Ammon's horn (tissue), 1 donor: ENCODE measurements at places on chromosomes 3 and 15.

- DNase-seq, result no peak
Measured at GRCh38 chr3:77041811-77042210, 1.9 kb downstream of the ROBO2 start.

DNA sequence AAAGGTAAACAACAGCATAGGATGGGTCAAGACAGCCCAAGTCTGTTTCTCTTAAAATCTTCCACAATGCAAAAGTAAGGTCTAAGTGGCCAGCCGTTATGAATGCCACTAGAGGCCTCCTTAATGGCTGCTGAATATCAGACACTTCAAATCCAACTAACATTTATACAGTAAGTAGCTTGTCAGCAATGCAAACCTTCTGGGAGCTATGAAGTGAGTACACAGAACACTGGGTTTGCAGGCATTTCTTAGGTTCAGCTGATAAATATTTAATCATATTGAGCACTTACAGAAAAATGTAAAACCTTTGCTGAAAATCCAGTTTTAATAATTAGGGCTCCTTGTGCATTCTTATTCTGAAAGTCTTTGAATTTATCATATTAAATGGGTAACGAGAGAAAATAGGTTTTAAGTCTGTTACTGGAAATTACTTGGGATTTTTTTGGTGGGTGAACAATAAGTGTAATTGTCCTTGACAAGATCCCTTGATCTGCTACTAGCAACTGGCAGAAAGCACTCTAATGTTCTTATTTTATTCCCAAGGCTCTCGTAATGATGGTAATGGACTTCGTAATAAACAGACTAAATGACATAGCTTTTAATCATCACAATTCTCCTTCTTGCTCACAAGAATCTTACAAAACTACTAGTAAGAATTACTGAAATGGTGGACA, 141.7 kb upstream of the GPR149 start:
- DNase-seq, result no peak

GRCh38 chr3:41716471-41716870, 245.4 kb downstream of the ULK4 start:
- no peak for DNase-seq

GRCh38 chr15:99412082-99412481, 153.7 kb upstream of the MEF2A start:
- DNase-seq, result no peak

DNA sequence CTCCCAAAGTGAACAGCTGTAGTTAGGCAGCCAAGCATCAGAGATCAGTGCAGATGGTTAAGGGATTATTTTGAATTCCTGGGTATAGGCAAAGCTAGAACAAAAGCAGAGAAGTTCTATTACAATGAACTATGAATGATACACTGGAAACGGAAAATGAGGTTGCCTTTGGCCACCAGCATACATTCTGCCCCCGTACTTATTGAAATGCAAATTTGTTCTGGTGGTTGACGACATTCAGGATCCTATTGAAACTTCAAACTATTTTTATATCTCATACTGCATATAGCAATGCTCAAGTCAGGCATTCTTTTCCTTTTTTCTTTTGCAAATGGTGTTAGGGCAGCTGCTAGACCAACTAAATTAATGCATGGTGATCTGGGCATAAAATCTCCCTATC, 61.7 kb downstream of the SLC12A1 start:
- DNase-seq, result no peak

- no peak for DNase-seq
Measured at GRCh38 chr3:183500981-183501704, 54.4 kb downstream of the KLHL6 start.

- no peak for DNase-seq
Measured at GRCh38 chr3:100020876-100021644, 93.2 kb downstream of the FILIP1L start.

DNA sequence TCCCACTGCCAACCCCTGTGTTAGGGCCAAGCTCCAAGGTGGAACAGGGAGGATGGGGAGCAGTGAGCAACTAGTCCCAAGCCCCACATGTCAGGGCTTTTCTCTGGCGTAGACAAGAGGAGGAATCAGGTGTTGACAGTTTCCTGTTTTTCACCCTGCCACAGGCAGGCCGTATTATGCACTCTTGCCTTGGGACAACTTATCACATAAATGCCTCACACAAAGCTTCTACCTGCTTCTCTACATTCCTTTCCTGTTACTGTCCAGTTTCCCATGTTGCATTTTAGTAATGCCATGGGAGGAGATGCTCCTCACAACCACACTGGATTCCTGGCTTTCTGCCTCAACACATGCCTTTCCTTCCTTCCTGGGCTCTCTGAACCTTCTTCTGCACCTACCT, 381.2 kb upstream of the ATP11B start:
- no peak for DNase-seq

DNA sequence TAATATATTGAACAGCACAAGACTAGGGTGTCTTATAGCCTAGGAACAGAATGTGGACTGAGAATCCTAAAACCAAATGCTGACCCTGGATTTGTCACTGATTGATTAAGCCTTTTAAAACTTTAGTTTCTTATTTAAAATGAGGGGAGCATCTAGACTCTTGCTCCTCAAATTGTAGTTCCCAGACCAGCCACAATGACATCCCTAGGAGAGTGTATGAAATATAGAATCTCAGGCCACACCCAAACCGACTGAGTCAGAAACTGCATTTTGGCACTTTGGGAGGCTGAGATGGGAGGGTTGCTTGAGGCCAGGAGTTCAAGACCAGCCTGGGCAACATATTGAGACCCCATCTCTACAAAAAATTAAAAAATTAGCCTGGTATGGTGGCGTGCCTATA, 287.8 kb upstream of the UMPS start:
- DNase-seq, result no peak

GRCh38 chr15:57422113-57422754, 45.9 kb downstream of the CGNL1 start:
- no peak for DNase-seq

- DNase-seq, result no peak
Measured at GRCh38 chr15:60278879-60279278, 118.9 kb downstream of the ANXA2 start.

DNA sequence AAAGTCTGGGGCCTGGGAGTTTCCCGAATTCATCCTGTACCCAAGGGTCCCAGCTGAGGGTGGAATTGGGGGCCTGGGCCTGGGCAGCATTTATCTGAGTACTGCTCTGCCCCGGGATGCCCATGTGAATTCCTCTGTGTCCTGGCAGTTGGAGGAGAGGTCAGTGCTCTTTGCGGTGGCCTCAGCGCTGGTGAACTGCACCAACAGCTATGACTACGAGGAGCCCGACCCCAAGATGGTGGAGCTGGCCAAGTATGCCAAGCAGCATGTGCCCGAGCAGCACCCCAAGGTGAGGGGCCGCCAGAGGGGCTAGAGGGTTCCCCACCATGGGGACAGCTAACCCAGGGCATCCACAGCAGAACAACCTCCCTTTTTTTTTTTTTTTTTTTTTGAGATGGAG, 6.2 kb upstream of the RCCD1 start:
- DNase-seq, result no peak

DNA sequence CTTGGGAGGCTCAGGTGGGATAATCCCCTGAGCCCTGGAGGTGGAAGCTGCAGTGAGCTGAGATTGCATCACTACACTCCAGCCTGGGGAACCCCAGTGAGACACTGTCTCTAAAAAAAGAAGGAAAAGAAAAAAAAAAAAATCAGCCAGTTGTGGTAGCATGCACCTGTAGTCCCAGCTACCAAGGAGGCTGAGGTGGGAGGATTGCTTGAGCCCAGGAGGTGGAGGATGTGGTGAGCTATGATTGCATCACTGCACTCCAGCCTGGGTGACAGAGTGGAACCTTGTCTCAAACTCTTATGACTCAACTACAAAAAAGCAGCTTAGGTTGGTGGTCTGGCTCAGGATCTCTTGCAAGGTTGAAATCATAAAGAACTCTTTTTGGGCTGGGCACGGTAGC, 19.3 kb upstream of the GPX1 start:
- no peak for DNase-seq

DNA sequence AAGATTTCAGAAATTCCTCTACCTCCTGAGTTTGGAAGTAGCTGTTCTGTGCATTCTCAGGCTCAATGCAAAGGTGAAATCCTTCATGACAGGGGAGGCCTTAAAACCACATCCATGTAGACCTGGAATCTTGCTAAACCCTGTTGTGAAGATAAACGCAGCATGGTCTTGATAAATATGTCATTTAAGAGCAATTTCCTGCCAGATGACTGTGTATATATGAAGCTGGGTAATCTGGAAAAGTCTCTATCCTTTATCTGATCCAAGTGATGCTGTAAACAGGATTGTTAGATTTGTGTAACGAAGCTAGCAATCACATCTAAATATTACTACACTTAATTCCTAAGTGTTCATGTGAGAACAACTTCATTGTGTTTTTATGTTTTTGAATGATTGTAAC, 9.1 kb downstream of the MCTP2 start:
- no peak for DNase-seq

DNA sequence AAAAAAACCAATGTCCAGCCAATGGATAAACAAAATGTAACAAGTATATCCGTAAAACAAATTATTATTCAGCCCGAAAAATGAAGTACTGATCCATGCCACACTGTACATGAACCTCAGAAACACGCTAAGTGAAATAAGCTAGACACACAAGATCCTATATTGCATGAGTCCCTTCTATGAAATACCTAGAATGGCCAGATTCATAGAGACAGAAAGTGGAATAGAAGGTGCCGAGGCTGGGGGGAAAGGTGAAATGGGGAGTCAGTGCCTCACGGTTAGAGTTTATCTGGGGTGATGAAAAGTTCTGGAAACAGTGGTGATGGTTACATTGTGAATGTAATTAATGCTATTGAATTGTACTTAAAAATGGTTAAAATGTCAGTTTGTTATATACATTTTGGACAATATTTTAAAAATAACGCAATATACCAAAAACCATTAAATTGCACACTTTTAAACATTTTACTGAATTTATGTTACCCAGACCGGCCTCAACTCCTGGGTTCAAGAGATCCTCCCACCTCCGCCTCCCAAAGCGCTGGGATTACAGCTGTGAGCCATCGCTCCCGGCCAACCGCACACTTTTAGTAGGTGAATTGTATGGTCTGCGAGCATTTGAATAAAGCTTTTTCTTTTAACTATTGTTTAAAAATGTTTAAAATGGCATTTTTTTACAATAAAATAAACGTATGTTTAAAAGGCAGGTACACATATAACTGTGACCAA, 2.1 kb downstream of the RNF168 start:
- DNase-seq, result no peak

GRCh38 chr3:156300371-156300770, 180.0 kb downstream of the KCNAB1 start:
- no peak for DNase-seq

DNA sequence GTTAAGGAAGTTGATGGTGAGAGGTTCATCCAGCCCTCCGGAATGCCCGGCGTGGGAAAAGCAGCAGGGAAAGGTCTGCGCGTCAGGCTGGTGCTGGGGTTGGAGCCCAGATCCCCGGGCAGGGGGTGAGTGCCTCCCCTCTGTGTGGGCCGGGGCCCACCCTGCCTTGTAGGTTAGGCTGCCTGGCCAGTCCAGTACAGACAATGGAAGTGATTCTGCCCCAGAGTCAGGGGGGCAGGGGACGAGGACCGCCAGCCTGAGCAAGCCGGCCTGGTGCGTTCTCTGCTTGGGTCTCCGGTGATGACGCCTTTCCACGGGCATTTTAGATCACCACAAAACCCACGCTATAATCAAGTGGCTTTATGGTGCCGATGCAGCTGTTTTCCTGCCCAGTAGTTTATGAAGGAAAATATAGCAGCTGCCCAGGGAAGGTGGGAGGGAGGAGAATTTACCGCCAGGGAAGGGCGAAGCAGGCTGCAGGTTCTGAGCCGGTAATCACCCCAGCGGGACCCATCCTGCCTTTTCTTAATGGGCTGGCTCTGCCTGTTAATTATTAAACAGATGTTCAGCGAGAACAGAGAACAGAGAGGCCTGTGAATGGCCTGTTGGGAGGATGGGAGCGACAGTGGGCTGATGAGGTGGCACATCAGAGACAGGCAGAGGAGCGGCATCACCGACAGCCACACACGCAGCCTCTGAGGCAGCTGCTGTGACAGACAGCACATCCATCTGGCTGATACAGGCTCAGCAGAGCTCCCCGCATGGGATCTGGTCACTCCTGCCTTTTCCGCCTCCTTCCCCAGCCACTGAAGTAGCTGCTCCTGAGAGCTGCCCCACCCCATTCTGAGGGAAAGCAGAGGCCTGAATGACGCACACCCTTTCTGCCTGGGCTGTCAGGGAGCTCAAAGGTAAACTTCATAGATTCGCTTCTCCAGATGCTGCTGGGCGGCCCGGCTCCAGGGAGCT, 35.2 kb downstream of the BDH1 start:
- DNase-seq, result peak; percentile 78

DNA sequence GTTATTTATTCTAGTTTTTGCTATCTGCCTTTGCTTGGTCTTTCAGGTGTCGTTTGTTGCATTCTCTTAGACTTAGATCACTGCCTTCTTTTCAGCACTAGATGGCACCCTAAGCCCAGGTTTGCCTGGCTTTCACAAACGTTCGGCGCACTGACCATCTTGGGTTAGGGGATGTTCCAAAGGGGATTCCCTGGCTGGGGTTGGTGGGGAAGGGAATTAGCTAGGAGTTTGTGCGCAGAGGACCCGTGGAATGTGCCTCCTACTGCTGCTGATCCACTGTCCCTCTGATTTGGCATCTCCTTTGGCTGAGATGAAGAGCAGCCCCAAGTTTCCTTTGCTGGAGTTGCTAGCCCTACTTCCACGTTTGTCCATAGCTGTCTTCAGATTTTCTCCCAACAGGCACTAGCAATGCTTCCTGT, 33.9 kb downstream of the PFN2 start:
- DNase-seq, result peak; percentile 67

DNA sequence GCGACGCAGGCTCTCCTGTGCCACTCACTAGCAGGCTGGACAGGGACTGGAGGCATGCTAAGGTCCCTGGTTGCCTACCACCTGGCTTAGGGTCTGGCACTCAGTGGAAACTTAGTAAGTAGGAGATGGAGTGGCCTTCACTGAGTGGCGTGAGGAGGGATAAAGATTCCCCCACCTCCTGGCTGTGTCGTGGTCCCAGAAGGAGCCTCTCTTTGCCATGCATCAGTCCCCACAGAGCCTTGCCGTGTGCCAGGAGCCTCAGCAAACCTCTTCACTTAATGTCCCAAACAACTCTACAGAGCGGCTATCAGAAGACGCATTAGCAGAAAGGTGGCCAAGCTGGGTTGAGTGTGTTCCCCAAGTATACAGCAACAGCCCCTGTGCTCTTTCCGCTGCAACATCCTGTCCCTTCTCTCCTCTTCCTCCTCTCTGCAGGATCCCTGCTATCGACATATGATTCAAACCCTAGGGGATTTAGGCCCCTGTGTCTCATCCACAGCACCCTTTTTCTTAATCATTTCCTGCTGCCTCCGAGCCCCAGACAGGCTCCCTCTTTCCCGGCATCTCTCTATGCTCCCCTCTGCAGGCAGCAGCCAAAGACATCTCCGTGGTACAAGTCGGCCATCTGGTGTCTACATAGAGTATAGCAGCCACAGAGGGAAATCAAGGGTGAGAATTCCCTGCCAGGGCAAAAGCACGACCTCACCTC, 66.7 kb downstream of the SLC6A1 start:
- DNase-seq, result peak; percentile 86

- DNase-seq, result peak; percentile 47
Measured at GRCh38 chr3:16841904-16842271, 42.9 kb upstream of the PLCL2 start.

- no peak for DNase-seq
Measured at GRCh38 chr3:14512942-14513327, 27.2 kb downstream of the GRIP2 start.
